ENCODE measurements at places on chromosomes 2 and 18.

DNA sequence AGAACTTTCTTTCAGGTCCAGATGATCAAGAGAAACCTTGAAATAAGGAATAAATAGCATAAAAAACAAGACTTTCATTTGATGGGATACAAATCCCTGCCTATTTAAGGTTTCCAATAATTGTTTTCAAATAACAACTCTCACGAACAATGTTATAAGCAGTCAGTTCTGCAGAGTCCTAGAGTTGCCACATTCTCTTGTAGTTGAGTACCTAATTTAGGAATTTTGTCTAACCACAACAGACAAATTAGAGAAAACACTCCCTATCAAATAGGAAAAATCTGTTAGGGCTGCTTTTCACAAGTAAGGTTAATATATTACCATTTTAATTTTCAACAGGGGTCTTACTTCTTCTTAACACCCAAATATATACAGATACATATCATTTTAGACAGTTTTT is 130.1 kb upstream of the CDH20 start:
- DNase-seq: no peak

DNA sequence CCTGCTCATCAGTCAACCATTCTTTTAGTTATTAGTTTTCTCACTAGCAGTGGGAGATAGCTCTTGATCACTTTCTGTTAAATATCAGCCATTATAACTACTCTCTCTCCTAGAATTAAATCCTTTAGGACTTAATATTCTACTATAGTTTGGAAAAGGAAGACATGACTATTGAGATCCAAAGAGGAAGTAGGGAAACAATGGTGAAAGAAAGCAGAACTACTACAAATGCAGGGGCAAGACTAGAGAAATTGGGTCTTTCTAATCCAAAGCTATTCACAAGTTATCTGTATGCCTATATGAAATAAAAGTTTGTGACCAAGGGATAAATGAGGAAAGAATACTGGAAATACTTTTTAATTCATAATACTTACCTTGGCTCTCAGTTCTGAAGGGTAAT is 65.1 kb downstream of the SRBD1 start:
- no peak for DNase-seq

DNA sequence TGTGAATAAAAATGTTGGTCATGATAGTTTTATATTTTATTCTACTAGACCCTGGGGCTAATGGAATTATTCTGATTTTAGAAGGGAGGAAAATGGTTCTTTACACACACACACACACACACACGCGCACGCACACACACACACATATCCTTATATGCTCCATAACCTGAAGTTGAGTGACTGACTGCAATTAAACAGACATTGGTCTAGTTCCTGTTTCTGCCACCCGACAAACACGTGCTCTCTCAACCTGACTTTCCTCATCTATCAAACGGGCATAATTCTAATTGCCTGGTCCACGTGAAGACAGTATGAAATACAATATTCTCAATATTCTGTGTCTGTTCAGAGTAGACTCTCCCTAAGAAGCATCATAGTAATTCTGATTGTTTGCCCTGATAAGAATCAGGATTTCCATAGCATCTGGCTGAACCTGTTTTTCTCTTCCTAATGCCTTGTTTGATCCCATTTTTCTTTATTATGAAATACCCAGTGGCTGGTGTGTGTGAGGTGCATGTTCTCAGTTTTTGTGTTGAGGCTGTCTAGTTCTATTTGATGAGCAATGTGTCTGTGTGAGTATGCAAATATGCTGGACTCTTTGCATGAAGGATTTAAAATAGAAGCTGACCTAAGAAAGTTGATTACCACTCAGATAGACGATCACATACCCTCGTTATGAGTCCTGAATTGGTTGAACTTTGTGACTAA is 51.0 kb downstream of the SETBP1 start:
- no peak for DNase-seq

DNA sequence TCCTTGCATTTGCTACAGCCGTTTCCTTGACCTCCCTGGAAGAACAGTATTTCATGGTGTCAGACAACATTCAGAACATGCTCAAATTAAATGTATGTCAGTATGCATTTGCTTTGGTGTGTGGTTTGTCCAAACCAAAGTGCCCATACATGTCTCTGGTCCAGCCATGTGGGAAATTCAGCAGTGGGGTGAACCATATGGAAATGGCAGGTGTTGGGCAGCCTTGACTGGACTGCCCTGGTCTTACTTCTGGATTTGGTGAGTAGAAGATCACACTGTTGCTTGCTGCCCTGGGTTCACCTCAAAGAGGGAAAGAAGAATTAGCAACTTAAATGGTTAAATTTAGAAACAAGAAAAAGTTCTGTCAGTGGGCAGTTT is 84.5 kb downstream of the MSH2 start:
- no peak for DNase-seq

DNA sequence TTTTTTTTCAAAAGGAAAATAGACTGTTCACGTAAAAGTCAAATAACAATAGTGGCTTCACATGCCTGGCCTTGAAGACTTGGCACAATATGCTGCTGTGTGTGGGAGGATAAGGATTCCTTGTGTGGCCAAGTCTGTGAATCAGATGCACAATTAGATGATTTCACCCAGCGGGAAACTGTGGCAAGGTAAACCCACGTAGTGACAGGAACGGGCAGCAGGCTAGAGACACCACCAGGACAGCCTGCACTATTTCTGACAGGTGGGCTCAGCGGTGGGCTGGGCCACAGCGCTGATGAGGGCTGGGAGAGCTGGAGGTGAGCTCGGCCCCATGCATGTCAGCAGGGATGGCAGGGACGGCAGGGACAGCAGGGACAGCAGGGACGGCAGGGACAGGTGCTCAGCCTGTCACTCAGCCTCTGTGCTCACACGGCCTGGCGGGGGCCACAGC is 21.6 kb downstream of the SNORC start:
- DNase-seq: no peak

DNA sequence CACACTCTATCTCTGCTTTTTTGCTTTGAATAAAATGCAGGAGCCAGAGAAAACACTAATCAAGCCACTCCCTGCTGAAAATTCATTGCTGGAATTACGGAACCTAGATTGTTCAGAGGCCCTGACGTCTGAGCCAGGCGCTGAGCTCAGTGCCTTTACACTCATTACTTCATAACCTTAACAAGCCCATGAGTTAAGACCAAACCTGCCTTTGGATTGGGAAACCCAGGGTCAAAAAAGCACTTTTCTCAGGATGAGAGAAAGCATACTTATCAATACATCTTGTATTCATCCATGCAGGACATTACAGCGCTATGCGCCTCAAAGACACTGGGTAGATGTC is 762 bp downstream of the INO80C start:
- DNase-seq: no peak

DNA sequence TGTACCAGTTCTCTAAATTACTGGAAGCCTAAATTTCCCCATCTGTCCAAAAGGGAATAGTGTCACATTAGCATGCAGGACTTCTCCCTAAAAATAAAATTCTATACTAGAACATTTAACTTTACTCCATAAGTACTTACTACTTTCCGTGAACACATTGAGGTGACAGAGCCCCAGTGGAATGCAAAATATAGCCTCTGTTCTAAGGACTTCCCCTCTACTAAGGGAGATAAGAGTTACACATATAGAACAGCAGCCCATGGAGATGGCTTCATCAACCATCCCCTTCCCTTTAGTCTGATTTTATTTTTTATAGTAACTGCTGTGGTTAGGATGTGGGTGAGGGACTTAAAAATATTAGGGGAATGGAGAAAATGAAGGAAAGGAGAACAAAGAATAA is 68.9 kb upstream of the STPG4 start:
- DNase-seq: no peak

DNA sequence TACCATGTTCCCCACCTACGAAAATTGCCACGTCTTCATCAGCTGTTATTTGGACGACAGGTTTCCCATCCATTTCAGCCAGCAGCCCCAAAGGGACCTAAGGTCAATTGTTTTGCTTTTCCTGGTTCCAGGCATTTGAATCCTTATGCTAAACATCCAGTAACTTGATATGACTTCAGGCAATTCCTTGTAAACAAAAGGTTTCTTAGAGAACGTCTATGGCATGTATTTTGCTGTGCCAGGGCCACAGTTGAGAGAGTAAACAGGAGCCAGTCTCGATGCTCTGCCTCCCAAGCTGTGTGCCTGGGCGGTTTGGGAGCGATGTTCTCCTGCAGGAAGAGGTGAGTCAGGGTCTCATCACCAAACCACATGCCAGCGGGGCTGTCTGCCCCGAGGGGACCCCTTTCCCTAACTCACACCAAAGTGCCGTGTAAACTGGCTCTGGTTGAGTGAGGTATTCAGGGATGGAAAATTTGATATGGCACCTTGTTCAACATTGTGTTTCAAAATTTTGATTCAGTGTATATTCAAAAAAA is 12.9 kb upstream of the MC5R start:
- no peak for DNase-seq

DNA sequence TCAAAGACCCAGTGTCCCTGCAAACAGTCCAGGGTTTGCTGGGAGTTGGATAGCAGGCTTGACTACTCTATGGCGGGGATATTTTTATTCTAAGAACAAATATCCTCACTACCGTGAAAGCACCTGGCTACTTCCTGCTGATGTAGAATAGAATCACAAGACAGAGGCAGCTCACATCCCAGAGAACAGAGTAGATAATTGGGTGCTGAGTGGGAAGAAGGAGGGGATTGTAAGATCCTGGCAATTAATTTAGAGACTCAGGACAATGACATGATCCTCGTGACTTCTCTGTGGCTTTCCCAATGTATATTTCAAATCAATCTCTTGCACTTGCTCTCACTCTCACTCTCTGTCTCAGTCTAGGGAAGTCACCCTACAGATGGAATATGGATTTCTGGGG is 341.9 kb upstream of the DCC start:
- no peak for DNase-seq

DNA sequence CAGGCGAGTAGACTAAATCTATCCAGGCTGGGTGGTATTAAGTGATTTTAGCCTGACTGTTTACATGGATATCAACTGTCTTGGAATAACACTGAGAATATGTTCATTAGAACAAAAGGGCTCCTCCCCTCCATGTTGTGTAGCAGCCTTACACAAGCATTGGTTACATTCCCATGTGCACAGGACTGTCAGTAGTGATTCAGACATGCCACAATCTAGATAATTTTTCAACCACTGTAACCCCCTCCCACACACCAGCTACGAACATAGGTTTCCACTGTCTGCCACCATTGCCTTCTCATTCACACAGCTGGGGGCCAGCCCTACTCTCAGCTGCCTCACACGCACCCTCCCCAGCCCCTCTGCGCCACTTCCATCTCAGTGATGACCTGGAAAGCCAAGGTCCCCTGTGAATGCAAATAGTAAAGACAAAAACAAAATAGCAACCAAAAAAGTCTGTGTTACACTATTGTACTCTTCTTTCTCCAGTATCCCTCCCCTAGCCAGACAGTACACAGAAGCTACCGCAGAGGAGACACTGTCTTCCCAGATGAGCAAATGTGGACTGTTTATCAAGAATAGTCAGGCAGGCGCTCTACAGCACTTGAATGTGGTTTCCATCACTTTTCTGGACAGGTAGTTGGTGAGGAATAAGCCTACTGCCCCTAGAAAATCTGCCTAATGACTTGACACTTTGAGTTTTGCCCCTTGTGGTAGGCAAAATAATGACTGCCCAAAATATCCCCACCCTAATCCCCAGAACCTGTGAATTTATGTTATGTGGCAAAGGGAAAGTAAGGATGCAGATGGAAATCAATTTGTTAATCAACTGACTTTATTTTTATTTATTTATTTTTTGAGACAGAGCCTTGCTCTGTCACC is 27.9 kb upstream of the TYMS start:
- no peak for DNase-seq

DNA sequence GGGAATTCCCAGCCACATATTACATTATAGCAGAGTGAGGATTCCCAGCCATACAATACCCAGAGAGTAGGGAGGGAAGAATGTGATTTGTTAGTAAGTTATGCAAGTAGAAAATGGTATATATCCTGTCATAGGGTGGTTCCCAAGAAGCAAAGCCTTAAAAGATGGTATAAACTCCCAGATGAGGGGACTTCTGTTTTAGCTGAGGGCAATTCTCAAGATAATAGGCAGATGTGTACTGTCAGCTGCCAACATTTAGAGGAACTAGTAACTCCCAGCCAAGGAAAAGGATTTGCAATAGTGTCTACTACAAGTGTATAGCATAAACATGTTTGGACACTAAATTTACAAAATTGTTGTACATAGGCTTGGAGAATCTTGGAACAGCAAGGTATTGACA is 86.5 kb downstream of the XDH start:
- no peak for DNase-seq

DNA sequence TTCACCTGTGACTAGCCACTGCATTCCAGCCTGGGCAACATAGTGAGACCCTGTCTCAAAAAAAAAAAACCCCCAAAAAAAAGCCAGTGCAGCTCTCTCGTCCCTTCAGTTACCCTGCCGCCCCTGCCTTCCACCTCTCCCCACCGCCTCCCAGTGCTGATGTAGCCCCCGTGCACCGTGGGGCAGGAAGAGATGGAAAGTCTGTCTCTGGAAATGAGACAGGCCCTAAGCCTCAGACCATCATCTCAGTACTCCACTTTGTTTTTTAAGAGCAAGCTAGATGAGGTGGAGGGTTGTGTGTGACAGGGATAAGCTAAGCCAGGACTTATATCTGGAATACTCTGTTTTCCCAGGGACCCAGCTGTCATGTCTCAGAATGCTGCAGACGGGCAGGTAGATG is 32.0 kb downstream of the MERTK start:
- no peak for DNase-seq

GRCh38 chr2:169363560-169364150 is 1.3 kb upstream of the LRP2 start:
- DNase-seq: no peak

DNA sequence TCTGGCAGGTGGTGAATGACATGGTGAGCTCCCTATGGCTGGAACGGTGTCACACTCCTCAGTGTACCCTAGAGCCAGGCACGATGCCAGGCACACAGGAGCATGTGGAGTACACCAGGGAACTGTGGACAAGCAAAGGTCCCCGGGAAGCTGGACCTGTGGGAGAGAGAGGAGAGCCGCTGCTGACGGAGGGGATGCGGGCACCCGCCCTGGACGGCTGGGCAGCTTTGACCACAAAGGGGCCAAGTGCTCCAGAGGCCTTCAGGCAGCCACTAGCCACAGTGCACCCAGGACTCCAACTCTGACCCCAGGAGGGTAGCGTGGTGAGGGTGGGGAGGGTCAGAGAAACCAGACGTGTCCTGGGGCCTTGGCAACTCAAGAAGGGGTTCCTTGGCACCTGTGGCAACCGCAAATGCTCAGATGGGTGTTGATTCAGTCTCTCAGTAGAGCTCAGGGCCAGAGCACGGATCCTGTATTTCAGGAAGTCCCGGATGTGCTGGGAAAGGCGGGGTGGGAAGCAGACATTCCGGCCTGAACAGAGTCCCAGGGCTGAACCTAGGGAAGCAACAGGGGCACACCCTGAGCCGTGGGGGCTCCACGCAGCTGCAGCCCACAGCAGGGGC is 2.3 kb upstream of the MAB21L4 start:
- no peak for DNase-seq

All from GM19239 (cell line).